Caco-2 (cell line): ENCODE measurements at places on chromosomes 3 and 15.

DNA sequence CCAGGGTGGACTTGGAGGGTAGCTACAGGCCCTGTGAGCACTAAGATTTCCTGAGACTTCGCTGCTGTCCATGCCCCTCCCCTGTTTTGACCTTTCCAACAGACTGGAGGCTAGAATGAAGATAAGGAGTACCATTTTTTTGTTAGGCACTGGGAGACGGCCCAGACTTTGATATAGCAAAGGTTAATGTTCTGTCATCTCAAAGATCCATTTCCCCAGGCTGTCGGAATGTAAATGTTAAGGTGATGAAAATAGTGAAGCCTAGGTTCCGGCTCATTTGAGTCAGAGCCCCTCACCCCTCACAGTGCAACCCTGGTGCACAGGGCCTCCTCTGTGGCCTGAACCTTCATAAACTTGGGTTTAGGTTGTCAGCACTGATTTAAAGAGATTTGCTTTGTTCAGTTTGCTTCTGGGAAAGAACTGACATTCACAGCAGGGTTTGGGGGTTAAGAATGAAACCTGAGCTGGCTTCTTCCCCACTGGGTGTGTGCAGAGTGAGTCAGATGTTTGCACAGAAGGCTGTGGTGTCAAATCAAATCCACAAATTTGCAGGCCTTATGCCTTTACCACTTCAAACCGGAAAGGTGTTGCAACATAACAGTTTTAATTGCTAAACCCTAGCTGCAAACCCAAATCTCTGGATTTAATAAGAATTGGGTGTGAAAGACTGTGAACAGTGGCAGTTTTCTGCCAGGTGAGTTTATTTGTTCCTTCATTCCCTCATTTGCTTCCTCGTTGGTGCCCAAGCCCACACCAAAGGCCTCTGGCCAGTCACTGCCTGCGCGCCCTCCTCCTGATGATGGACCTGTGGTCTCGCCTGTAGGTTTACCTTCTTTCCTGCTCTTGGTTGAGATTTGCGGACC lies 20.6 kb upstream of the KCTD6 start:
- peak; percentile 86 for DNase-seq

DNA sequence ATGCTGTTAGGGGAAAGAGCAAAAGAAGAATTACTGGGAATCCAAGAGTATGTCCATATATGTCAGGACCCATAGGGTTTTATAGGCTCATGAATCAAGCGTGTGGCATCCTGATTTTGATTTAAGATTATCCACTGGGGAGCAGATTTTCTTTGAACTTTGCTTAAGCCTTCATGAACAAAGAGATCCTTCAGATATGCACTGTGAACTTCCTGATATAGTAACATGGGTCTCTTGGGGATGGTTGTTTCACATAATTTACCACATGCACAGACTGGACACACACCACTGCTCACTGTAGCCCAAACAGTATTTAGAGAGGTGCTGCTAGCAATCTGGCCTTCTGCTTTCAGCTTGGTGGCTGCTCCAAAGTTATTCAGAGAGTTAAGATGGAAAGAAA lies 200.9 kb upstream of the ZPLD1 start:
- DNase-seq, result no peak

GRCh38 chr3:132326251-132326650 lies 9.0 kb downstream of the ACP3 start:
- DNase-seq, result no peak

GRCh38 chr15:71716990-71717389 lies 93.4 kb upstream of the NR2E3 start:
- no peak for DNase-seq

GRCh38 chr15:47737477-47737876 lies 20.2 kb downstream of the SEMA6D start:
- no peak for DNase-seq

DNA sequence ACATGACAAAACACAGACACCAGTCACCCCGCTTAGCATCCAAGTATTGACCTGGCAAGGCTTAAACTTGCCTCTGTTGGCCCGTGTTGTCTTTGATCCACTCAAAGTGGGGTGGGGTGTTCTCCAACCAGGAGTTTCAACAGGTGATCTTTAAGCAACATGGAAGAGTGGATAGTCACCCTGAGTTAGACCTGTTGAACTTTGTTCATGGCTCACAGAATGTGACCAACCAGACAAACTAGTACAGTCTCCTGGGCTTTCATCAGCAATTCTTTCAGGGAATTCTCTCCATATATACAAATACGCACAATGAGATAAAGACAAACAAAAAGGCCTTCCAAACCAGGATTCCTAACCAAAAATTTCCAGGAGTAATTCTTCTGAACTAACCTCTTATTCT lies 11.9 kb downstream of the LEKR1 start:
- DNase-seq, result no peak

- DNase-seq, result no peak
These were observed 39.0 kb downstream of the CHAC1 start for GRCh38 chr15:40992241-40992741.

GRCh38 chr3:170421111-170421641 lies 2.5 kb downstream of the CLDN11 start:
- no peak for DNase-seq

DNA sequence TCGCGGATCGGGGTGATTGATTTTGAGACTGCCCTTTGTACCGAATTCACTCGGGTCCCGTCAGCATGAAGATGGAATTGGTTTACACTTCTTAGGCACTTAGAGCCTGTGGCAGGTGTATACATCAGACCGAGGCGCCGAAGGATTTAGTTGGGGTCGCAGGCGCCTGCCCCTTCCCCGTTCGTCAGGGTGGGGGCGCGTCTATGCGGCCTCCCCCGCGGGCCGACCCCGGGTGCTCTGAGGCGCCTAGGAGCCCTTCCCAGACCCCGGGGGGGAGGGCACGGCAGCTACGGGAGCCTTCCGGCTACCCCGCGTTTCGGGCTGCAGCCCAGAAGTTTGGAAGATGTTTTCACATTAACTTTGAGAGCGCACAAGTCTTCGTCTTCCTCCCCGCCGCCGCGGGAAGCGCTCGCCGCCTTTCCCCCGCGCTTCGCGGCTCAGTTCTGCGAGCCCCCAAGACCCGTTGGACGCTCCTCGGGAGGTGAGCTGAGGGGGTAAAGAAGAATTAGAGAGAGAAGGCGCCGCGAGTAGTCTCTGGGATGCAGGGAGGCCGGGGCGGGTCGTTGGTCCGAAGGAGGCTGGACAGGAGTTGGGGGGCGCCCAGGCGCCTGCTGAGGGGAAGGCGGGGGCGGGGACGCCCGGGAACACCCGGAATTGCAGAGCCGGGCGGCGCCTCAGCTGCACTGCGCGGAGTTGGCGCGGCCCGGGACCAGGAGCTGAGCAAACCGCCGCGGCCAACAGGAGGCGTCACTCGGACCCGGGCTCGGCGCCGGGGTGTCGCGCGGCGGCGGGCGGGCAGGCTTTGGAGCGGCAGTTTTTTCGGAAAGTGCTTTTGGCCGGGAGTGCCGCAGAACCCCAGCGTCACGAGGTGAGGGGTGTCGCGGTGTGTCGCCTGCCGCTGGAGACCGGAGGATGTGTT lies 780 bp downstream of the TIPARP start:
- DNase-seq, result peak; percentile 58

GRCh38 chr3:50671331-50671730 lies 3.4 kb upstream of the DOCK3 start:
- no peak for DNase-seq

DNA sequence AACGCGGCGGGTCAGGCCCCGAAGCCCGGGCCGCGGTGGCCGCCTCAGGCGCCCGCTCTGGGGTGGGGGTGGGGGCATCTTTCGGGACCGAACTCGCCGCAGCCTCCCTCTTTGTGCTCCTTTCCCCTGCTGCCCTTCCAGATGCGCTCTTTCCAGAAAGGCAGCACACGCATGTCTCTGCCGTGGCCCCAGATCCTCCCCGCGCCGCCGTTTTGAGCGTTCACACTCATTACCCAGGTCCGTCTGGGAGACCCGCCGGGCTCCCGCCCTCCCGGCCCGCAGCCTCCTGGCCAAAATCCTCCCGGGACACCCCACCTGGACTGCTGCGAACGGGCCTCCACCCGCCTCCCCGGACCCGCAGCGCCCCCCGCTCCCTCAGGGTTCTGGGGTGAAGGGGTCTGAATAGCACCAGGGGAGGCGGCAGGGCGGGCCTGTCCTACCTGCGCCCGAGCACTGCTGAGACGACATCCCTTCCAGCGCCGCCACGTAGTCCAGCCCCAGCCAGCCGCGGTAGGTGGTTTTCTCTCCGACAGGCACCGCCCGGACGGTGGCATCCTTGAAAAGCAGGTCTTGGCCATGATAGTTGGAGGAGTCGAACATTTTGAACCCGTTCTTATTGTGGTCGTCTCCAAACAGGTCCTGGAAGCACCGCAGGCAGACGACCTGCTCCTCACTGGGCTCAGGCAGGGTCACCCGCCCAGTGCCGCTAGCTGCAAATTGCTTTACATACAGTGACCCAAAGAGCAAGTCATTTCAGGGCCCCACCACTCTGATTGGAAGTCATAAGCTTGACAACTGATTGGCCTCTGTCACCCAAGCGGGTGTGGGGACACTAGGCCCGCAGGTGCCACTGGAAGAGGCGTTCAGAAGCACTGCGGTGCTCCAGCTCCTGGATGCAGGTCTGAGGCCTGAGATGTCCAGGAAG lies 25.9 kb downstream of the MELTF start:
- DNase-seq, result peak; percentile 56

- no peak for DNase-seq
These were observed 493.1 kb downstream of the SHQ1 start for GRCh38 chr3:72355168-72355567.

DNA sequence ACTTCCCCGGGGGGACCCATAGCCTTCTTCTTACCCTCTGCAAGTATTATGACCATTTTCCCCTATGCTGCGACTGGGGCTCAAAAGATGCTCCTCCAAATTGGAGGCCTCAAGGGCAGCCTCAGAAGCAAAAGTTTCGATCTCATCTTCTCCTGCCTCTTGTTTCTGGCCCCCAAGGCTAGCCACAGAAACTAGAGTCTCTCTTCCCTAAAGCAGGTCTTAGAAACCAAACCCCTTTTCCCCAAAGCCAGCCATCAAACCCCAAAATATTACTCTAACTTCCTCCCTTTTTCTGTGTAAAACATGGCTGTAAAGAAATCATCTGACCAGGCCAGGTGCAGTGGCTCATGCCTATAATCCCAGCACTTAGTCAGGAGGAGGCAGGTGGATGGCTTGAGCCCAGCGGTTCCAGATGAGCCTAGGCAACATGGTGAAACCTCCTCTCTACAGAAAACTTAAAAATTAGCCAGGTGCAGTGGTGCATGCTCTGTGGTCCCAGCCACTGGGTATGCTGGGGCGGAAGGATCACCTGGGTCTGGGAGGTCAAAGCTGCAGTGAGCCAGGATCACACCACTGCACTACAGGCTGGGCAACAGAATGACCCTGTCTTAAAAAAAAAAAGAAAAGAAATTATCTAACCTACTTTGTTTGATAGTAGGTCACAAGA lies 36.7 kb upstream of the MFGE8 start:
- DNase-seq, result no peak

DNA sequence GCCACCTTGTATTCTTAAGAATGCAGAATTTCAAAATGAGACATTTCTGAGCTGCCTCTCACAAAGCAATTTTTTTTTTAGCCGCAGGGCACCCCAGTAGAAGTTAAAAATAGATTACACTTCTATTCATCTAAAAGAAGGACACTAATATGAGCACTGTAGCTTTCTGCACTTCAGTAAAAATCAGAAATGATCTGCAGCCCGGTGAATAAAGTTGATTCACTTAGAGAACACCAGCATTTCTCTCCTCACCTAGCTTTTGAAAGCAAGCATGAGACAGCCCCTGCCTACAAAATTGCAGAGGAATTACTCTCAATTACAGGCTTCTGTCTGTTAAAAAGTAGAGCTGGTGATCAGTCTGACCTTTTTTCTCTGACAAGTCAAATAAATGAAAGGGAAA lies 1062.4 kb downstream of the FHIT start:
- DNase-seq, result no peak

DNA sequence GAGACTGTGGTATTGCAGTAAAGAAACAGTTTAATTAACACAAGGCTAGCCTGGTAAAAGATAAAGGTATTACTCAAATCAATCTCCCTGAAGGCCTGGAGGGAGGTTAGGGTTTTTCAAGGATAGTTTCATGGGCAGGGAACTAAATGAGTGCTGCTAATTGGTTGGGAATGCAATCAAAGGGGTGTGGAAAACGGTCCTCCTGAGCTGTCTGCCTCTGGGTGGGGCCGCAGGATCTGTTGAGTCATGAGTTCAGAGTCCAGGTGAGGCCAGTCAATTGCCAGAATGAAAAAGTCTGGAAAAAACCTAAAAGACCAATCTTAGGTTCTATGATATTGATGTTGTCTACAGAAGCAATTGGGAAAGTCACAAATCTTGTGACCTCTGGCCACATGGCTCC lies 293.2 kb downstream of the MCTP2 start:
- DNase-seq, result peak; percentile 10

DNA sequence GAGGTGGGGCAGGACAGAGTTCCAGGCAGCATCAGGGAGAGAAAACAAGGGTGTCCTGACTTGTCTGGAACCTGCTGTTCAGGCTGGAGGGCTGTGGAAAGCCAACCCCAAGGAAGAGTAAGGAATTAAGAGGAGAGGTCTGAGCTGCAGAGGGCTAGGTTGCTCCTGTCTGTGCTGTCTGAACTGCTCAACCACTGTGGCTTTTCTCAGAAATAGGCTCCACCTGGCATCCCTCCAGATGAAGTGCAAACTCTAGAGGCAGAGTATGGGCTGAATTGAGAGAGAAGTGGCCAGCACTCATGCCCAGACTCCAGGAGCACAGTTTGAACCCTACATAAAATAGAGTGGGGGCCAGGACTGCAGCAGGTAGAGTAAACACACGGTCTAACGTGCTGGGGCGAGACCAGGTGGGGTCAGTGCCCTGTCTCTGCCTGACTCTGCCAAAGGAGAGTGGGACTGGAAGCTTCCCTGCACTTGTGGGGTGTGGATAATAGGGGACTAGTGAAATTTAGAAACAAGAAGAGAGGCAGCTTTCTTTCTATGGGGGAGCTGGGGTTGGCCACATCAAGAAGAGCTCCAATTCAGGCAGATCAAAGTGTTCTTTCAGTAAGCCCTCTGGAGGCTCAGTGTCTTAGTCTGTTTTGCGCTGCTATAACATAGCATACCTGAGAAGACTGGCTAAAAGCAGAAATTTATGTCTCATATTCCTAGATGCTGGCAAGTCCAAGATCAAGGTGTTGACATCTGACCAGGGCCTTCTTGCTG lies 28.0 kb upstream of the MNS1 start:
- DNase-seq, result no peak

GRCh38 chr3:140023616-140024530 lies 88.9 kb downstream of the CLSTN2 start:
- DNase-seq, result no peak

GRCh38 chr3:157063926-157064325 lies 96.0 kb downstream of the CCNL1 start:
- no peak for DNase-seq
